ENCODE measurements at places on chromosomes 7 and 10. TPM values are rescaled to one million over a fixed set of nuclear protein-coding genes. Genes with fewer than 3 reads are reported as not detected.

Gene HOXA11
- polyA plus RNA-seq: 0.13 TPM

Gene FFAR4
- 0.63 TPM for polyA plus RNA-seq

Gene STAMBPL1
- 2.3 TPM for polyA plus RNA-seq

Gene NRG3
- 0.50 TPM for polyA plus RNA-seq

Gene SLC39A12
- not detected for polyA plus RNA-seq
